Kasumi-1 (cell line): ENCODE measurements at places on chromosomes 4 and X.

DNA sequence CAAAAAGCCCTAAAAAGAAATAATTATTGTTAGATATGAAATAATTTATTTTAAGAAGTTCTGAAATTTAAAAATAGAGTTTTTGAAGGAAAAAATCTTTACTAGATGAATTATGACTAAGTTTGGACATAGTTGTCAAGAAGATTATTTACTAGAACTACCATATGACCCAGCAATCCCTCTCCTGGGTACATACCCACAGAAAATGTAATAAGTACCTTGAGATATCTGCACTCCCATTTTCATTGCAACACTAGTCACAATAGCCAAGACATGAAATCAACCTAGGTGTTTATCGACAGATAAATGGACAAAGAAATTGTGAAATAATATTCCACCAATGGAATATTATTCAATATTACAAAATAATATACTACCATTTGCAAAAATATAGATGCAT, 109.9 kb downstream of the PDHA2 start:
- no peak for DNase-seq

- DNase-seq: no peak
These were observed 65.0 kb downstream of the TSPAN7 start for GRCh38 chrX:38626296-38626695.

DNA sequence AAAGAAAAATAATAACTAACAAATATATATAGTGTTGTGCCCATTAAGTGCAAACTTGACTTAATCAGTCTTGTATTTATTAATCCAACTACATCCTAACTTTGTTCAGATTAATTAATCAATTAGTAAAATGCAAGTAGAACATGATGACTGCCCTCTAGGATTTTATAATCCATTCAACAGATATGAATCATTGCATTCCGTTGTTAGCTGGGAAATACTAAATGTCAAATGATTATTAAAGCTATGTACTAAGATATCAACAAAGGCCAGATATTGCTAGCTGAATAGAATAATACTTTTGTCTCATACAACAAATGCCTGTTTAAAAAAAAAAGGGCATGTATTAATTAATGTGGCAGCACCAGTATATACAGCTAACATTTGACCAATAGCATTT, 1366.3 kb downstream of the STIM2 start:
- DNase-seq: no peak

GRCh38 chr4:108165586-108165985, 3.1 kb downstream of the LEF1 start:
- DNase-seq: no peak

DNA sequence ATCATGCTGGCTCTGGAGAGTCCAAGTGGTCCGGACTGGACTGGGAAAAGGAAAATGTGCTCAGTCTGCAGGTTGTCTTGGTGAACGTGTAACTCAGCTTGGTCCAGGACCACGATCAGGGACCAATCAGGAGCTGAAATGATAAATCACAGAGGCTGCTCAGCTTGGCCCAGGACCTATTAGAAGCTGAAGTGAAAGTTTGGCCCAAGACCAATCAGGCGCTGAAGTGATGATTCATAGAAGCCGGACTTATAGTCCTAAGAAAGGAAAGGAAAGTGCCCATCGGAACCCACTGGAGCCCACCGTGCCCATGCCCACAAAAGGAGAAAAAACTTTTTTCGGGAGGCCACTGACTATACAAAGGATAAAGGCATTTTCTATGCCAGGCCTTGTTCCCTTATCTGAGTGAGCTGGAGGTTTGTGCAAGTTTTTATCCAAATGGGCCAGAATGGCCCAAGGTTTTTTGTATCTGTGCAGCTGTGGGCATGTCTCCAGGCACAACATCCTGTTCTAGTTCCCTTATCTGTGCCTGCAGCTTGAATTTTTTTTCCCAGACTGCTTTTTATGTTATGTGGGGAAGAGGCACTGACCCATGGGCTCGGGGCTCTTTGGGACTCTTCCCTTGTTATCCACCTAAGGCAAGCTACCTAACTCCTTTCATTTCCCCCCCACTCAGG, 194.4 kb downstream of the FAM133A start:
- peak; percentile 24 for DNase-seq

DNA sequence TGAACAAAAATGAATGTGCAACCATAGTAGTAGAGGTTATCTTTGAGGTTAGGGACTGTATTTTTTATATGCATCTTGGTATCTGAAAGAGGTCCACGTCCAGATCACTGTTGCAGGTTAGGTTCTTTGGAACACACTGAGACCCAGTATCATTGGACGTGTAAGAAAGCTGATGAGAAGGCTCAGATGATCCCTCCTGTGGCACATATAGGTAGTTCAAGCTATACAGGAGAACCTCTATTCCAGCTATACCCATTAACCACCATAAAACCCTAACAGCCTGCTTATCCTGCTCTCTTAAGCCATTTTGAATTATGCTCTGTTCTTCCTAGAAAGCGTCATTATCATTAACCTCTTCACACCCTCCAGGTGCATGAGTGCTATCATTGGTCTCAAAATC, 930.7 kb upstream of the HS3ST1 start:
- DNase-seq: no peak

DNA sequence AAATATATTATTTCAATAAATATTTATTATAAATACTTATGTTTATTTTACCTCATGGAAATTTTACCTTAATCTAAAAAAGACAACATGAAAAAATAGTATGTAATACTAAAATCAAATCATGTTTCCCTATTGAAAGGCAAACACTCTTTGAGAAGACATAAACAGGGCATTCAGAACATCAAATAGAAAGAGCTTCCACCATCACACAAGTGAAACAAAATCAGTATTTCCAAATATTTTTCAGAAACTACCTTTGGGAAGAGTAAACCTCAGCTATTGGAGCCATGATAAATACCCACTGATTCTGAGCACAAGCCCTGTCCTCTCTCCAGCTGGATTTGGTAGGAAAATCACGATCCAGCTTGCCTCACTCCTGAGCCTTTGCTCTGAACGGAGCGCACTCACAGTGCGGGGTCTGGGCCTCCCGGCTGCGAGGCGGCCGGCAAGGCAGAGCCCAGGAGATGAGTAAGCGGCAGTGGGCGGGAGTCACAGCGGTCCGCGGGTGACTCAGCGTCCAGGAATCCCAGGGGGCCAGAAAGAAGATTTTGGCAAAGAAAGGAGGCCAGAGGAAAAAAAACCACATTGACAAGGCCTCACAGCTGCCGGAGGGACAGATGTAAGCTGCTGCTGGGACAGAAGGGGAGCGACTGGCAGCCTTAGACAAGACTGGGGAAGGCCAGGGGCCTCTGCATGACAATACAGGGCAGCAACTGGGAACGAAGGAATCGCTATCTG, 14.7 kb upstream of the ANXA5 start:
- DNase-seq: no peak

DNA sequence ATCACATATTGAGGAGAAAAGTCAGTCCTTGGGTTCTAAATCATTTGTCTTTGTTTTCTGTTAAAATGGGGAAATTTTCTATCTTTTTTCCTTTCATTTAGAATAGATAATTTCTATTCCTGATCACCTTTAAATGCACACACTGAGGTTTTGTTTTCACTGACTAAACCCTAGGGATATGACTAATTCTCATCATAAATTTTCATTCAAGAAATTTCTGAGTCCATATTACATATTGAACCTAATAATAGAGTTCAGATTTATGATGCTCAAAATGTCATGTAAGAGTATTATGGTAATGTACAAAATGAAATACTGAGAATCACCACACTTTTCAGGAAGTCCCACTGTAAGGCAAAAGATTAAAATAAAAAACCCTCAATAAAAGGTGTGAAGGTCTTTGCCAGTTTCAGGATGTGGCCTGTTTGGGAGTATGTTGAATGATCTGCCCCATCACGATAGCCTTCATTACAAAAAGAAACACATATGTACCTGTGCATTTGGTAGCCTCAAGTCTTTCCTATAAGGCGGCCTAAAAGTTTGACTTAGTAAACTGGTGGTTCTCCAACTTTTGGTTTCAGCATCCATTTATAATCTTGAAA, 49.4 kb downstream of the LEF1 start:
- DNase-seq: no peak

DNA sequence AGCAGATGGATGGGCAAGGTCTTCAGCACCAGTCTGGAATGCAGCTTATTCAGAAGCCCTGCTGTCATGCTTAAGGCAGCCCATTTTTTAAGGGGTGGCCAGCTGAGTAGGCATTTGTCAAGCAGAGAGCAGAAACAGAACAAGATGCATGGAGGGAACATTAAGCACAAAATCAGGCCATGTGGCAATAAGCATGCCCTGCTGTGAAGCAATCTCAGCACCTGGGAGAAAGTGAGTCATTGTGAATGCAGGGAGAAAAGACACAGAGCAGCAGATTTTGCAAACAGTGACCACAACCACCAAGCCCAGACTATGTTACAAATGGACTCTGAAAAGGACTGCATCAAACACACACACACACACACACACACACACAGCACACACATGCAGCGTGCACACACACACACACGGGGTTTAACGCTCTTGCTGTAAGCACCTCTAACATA, 94.1 kb upstream of the GALNT7 start:
- no peak for DNase-seq

GRCh38 chr4:153087671-153088194, 116.5 kb upstream of the TRIM2 start:
- no peak for DNase-seq

DNA sequence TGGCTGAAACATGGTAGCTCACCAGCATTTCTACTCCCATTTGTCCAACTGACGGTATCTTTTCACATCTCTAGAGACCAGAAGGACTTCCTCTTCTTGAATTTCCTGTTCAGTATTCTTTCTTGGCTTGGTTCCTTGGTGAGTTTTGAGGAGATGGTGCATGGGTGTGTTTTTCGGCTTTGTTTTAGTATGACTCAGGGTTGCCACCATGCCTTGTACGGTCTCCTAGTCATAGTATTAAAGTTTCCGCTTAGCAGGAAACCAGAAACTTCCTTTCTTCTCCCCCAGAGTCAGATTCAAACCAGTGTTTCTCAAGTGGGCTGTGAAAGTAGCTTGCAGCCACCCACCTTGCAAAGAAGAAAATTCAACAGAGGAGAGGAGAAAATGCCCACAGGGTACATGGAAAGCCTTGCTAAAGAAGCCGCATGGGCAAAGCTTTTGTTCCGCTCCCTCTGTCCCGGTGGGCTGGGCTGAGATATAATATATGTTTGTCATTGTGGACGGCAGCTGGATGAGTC, 5.7 kb downstream of the CD99 start:
- DNase-seq: no peak

DNA sequence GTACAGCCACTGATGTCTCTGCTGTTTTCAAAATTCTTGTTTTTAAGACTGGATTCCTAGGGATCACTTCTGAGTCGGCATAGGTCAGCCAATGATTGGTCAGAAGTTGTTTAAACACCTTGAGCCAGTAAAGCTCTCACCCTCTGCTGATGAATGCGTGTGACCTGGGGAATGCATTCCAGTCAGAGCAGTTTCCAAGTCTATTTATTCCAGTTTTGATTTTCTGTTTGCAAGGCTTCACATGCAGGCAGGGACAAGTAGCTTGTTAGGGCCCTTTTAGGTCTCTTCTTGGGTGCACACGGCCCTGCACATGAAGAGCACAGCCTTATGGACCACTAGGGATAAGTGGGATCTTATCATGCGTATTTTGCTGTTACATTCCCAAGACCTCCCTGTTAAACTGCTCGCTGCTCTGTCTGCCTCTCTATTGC, 47.0 kb downstream of the KLHL15 start:
- DNase-seq: no peak

DNA sequence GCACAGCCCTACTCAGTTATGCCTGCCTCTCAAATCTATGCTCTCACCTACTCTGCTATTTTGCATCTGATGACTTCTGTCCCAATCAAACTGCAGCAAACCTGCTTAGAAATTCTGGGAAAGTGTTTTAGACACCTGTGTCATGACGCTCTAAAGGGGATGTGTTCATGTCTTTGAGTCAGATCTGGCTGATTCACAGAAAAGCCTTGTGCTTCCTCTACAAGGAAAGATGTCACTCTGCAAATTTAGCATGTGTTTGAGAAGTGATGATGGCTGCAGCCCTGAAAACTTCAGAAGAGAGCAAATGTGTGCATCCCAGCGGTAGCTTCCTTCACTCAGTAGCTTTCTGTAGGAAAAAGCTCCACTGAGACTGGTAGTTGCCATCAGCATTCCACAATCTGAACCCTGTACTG, 235.4 kb downstream of the MGST2 start:
- no peak for DNase-seq

GRCh38 chr4:93334003-93334402, 494.6 kb upstream of the ATOH1 start:
- DNase-seq: no peak

DNA sequence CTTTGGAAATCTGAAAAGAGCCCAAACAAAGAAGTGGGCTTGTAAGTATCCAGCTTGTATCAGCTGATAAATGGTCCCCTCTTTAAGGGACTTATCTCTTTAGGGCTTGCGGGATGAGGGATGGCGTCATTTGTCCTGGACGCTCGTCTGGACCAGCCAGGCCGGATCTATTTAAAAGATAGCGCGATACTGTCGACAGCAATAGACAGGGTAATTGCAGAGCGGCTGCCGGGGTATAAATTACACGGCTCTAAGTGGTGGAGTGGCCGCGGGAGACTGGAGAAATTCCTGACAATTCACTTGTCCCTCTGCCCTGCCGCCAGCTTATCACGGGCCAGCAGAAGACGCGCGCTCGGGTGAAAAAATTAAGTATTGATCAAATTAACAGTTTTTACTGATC, 90.7 kb downstream of the FAM53A start:
- no peak for DNase-seq

- no peak for DNase-seq
These were observed 63.1 kb upstream of the GRPR start for GRCh38 chrX:16060252-16060651.

DNA sequence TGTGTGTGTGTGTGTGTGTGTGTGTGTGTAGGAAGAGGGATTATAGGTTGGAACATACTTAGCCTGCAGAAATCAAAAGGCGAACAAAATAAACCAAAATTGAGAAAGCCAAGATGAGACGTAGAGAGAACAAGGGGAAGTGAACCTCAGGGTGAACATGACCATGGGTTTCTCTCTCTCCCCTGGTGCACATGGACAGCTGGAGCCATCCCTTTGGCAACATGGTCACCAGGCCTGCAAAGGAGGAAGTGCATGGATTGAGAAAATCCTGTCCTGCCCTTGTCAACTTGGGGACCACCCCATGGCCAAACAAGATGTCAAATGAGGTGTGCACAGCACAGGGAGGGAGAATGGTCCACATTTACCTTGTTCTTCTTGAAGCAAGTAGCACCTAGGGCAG, 23.1 kb downstream of the LGI2 start:
- DNase-seq: no peak

DNA sequence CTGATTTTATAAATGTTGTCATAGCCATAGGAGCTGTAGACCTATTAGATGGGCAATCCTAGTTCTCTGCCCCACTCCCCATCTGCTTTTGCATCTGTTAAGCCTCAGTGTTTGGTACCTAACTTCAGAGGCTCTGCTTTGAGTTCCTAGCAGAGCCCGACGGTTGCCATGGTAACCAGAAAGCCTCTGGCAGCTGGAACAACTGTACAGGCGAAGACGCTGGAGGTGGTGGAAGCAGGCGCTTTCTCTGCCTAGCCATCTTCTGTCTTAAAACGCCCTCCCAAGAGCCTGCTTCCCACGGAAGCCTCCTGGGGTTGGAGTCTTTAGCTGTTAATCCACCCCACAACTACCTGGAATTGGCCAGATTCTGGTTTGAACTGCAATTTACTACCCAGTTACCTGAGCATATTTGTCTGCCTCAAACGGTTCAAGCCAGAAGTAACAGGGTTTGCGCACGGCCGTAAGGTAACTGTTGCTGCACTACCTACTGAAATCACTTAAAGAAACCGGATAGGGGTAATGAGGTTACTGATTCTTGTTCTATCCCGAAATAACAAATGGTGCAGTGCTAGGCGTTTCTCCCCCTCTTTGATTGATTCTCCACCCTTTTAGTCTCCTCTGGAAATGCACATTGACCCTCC, 1.0 kb upstream of the GABRG1 start:
- no peak for DNase-seq
